ENCODE measurements at places on chromosomes 5 and 9.

DNA sequence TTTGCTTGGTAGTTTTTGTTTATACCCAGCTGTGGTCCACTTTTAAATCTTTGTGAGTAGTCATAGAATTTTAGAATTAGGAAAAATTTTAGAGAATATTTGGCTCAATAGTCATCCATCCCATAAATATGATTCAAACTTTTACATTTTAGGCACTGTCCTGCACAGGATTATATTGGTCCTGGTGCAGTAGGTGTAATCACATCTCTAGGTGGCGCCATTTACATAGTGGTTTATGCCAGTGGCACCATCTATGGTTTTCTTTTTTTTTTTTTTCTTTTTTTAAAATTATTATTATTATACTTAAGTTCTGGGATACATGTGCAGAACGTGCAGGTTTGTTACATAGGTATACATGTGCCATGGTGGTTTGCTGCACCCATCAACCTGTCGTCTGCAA lies 260.7 kb upstream of the KCNN2 start:
- peak; percentile 3 for DNase-seq

- no peak for DNase-seq
Measured at GRCh38 chr5:151619812-151620460, 28.8 kb upstream of the FAT2 start.

DNA sequence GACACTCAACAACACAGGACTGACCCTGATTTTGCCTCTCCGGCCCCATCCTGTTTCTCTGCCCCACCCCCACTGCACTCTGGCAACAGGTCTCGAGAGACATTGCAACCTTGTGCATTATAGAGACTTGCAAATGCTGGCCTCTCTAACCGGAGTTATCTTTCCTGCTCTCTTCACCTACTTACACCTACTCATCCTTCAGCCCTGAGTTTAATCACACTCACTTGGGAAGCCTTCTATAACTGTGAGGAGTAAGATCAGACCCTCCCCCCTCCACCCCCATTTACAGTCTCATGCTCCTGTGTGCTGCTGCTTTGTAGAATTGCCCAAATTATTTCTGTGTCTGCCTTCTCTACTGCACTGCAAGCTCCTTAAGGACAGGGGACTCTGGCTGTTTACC lies 42.8 kb downstream of the WWC1 start:
- DNase-seq: no peak

DNA sequence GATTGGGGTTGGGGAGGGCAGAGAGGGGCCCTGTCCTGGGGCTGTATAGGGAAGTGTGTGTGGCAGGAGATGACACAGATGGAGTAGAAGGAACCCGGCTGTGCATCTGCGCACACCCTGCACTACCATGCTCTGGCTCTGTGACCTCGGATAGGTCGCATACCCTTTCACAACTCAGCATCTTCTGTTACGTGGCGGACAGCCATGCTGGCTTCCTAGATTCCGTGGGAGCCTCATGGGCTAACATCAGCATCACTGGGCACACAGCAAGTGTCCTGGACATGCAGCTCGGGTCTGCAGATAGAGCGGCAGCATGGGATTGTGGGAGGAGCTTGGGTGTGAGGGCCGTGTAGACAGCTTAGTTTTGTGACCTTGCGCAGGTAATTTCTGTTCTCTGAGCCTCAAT lies 9.2 kb downstream of the ARPC5L start:
- DNase-seq: no peak

DNA sequence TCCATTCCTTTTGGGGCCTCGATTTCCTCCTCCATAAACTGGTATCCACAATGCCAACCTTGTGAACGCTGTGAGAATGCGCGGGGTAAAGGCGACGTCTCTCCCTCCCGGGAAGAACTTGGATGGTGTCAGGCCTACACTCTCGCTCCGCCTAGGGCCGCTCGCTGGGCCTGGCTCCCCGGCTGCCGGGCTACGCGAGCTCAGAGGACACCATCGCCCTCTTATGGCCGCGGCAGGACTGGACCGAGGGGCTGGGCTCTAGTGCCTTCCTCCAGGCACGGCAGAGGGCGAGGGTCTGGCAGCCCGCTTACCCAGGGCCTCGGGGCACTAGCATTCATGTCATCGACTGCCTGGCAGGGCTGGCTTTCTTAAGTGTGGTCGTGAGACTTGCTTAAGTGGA lies 1.3 kb upstream of the EXOSC2 start:
- DNase-seq: peak; percentile 31

GRCh38 chr5:9502050-9502834 lies 43.6 kb downstream of the SEMA5A start:
- DNase-seq: no peak

- no peak for DNase-seq
Measured at GRCh38 chr5:74139589-74139988, 500.9 kb downstream of the ENC1 start.

- DNase-seq: no peak
Measured at GRCh38 chr5:39100851-39101396, 26.7 kb upstream of the RICTOR start.

- DNase-seq: no peak
Measured at GRCh38 chr9:36191290-36191645, 547 bp downstream of the CLTA start.

DNA sequence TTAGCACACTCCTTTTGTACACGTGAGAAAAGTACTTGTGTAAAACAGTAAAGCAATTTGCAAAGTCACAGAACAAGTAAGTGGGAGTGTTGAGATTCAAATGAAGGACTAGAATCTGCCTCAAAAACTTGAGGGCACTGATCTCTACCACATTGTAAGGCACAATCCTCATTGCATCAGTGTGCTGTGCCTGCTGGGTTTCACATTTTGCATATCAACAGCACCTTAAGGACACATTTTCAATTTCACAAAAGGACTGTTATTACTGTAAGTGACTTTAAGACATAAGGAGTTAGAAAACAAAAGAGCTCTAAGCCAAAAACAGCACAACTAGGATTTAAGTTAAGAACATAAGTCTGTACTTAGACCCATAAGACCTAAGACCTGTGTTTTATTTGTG lies 44.7 kb upstream of the HK3 start:
- DNase-seq: no peak

DNA sequence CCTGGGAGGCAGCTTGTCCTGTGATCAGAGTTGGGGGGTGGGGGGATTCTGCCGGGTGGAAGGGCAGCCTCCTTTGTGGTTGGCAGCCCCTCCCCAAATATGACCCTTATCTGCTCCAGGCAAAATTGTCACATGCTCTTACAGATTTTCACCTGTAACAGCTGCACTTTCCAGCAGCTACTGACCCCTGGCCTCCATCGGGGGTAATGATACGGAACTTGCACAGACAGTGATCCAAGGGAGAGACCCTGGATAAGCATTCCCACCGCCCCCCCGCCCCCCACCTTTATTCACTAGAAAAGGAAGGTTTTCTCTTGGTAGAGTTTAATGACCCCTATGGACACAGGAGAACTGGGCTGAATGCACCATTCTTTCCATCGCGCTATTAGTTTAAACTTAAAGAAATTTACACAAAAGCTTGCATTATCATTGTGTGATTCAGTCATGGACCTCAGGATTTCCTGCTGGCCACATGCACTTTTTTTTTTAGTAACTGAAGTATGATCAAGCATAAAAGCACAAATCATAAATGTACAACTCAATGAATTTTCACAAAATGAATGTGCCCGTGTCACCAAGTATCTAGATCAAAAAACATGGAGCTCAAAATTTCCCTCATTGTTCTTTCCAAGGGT lies 10.7 kb upstream of the ZBTB34 start:
- no peak for DNase-seq

GRCh38 chr9:515665-516064 lies 301.0 kb downstream of the DOCK8 start:
- no peak for DNase-seq

GRCh38 chr9:108411632-108412031 lies 444.2 kb downstream of the ACTL7B start:
- no peak for DNase-seq

DNA sequence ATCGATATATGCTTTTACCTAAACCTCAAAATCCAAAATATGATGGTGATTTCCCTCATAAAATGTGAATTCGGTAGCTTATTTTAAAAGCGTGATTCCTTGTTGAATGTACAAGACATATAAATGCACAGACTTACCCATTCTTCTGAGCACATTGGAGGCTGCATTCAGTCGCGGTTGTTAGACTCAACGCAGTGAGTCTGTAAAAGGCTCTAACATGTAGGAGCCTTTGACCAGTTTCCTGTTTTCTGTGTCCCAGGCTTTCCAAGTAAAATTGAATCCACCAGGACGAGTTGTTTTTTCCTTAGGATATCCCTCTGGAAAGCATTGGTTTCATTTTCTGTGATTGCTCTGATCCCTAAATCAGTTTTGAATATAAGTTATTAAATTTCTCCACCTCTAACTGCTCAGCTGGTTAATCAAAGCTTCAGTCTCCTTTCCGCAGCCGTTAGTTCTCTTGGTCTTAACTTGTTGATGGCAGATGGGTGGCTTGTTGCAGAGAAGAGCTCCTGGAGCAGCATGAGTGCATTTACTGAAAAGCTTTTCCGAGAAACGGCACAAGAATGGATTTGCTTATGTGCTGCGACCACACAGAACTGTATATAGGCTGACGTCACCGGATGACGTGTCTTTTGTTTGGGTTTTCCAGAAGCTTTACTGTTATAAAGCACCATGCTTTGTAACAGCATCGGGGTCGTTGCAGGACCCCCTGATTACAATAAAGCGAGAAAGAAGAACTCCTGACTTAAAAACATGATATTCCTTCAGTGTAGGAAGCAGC lies at the start of gene LRRTM2:
TSS of gene LRRTM2 (minus strand) at position 565 of the 781 bp plus-strand sequence. CDS start at position 141, 424 bp downstream.
- peak; percentile 76 for DNase-seq

DNA sequence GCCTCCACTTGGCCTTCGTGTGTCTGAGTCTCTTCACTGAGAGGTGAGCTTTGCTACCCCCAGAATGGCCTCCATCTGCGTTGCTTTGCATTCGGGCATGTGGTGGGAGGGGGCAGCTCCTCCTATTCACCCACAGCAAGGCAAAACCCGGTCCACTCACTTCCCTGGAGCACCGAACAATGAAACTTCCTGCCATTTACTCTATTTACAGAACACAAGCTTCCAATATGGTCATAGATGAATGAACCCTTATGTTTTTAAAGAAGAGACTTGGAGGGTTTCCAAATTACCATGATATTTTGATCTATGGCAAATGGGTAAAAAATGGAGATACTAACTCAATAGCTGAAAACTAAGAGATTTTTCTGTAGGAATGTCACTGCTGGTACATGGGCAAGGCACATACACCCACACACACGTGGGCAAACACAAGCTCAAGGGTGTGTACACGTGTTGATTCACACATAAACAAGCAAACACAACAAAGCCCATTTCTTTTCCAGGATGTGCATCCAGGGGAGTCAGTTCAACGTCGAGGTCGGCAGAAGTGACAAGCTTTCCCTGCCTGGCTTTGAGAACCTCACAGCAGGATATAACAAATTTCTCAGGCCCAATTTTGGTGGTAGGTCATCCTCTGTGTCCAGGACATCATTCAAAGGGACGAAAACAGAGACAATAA lies 5.2 kb downstream of the GABRP start:
- DNase-seq: no peak

DNA sequence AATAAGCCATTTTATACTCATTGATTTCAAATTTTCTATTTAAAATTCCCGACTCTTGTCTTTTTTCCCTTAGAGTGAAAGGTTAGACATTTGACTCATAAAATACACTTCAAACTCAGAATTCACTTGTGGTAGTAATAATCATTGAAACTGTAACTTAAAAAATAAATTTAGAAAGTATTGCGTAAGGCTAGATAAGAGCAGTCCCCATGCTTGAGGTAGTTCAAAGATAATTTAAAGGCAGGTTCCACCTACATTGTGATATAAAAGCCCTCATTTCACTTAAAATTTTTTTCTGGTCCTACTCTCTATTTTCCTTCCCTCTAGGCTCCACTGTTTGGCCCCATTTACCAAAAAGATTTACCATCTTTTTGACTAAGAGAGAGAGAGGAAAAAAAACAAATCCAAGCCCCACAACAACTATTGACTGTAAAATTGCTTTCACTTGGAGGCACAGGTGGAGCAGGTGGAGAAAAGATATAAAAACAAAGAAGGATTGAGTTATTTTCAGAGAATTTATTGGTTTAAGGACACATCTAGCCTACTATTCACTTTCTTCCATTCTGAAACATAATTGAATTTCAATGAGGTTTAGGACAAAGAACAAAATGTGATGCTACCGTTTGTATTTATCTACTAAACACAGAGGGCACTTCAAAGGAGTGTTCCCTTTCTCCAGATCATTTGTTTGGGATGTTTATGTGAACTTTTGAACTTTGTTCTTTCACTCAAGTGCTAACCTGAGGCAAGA lies 61.0 kb downstream of the FBXO4 start:
- DNase-seq: no peak

GRCh38 chr5:58774937-58775336 lies 192.1 kb downstream of the RAB3C start:
- no peak for DNase-seq

DNA sequence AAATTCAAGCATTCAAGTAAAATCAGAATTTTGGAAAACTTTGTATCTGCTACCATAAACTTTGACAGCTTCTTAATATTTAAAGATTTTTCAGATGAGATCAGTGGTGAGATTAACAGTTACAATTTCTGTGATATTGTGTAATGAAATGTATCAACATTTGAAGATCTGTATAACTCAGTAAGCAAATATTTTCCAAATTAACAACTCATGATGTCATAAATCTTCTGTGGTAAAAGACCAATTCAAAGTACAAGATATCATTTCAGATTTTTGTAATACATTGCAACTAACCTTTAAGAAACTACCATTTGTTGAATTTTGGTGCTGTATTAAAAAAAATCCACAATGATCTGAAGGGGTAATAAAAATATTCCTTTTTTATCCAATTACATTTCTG lies 352.2 kb downstream of the KIAA0825 start:
- no peak for DNase-seq

DNA sequence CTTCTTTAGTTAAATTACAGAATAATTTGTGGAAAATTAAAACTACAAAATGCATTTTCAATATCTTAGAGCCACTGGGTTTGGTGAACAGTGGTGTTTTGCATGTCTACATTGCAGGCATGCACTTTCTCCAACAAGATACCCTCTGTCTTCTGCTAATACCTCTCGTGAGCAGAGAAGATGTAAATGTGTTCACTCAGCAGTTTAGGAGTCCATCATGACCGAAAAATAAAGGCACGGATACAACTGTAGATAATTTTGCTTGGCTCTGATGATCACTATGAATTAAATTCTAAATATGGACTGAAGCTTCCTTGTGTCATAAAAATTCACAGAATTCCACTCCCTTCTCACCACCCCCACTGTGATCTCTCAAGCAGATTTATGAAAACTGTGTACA lies 313.8 kb downstream of the GLIS3 start:
- DNase-seq: no peak

- no peak for DNase-seq
Measured at GRCh38 chr5:91416491-91416890, 33.4 kb upstream of the ARRDC3 start.

DNA sequence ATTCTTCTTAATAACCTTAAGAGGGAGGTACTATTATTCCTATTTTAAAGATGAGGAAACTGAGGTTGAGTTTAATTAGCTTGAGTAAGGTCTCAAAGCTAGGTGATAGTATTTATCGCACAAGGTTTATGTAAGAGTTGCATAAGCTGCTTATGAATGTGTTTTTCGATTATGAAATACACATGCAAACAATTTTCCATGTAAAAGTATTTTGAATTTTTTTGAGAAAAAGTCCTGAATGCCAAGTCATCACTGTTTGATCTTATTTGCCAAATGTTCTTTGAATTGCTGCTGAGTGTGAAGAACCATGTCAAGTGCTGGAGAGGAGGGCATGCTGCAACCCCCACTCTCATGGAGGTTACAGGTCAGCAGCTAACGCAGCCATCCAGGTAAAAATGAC lies 174.4 kb downstream of the CARTPT start:
- DNase-seq: no peak

- no peak for DNase-seq
Measured at GRCh38 chr5:42516282-42517042, 93.2 kb downstream of the GHR start.

Data from midbrain (tissue), 1 donor.